ACHN (cell line): ENCODE measurements at places on chromosomes 7 and 10.

GRCh38 chr10:112092519-112092918 lies 91.0 kb downstream of the GPAM start:
- no peak for DNase-seq

DNA sequence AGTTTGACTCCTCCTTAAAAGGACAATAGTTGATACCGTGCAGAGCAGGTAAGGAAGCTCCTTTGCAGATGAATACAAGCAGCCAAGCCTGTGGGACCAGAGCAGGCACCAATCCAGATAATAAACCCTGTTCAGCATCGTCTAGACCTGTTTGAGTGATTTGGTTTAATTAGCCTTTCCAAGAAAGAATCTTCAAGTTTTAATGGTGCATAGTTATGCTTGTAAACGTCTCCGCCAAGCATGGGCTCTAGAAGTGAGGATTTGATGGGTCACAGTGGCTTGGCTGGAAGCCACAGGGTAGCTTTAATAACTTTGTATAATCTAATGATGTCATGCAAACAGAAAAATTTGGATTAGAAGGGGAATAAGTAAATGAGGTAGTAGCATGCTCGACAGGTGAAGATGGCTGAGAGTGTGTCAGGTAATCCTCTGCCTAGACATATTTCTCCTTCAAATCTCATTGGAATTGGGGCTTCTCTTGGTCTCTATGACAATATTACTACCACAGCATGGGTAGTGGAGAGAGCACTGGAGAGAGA lies 188.4 kb downstream of the DYNC1I1 start:
- DNase-seq, result no peak

GRCh38 chr10:58241346-58241745 lies 26.3 kb downstream of the IPMK start:
- DNase-seq, result no peak

- no peak for DNase-seq
Measured at GRCh38 chr7:134468054-134468453, 9.2 kb upstream of the AKR1B1 start.
